AG04450 (cell line): ENCODE measurements at places on chromosomes 7 and 10.

DNA sequence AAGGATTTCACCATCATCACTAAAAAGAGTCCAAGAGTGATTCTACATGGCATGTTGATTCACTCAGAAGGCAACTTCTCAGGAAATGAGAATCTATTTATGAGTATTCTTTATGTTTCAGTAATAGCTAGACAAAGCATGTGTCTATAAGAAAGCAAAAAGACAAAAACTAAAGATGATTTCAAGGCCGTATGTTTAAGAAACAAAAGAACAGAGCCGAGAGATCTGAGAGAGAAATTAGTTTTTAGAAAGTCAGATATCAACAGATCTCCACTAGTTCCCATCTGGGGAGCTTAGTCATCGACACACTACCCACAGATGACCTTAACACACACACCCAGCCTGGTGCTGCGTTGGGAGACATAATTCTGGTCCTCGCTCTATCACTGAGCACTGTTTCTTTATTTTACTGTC, 21.0 kb downstream of the PIP4K2A start:
- DNase-seq = no peak

DNA sequence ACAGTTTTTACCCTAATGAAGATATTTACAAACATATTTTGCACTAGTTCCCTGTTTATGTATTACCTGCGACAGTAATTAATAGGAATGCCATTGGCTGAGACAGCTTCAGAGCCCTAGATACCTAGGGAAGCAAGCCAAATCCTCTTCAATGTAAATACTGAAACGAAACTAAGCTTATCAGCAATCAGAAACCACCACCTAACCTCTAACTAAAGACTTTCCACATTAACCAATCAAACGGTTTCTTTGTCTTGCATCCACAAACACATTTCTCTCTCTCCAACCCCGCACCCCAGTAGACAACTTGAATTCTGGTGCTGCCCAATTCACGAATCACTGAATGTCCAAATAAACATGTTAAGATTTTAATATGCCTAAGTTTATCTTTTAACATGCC, 474.4 kb upstream of the C7orf33 start:
- DNase-seq = no peak

DNA sequence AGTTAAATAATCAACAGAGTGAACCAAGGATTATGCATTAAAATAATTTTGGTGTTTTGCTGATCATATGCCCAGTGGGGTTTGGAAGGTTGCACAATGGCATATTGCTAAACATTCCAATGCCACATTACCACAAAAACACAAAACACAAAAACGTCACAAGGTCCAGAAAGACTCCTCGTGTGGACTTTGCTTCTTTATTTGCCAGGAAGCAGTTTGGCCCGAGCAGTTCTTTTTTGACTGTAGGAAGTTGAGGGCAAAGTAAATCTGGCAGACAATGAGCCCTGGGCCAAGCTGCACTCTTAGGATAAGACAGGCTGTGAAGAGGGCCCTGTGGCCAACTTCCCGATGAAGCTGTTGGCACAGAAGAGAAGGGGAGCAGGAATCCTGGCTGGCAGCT, 39.2 kb upstream of the SLC35B4 start:
- no peak for DNase-seq

- no peak for DNase-seq
Observed at GRCh38 chr7:86768394-86768793, 124.7 kb downstream of the GRM3 start.

DNA sequence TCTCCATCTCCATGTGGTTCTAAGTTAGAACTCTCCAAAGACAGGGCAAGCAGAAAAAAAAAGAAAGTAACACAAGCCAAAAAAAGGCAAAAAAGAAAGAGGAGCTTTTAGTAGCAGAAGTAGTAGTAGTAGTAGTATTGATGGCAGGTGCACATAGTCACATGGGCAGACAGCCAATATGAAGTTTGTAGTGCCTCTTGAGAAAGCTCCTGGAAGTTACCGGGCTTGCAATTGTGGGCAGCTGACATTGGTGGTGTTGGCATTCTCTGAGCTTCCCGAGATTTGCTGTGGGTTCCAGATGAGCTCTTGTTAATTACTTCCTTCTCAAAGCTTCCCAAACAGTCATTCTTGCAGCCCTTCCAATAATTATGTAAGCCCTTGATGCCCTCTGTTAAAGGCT, 1128.5 kb downstream of the TYW1 start:
- no peak for DNase-seq

DNA sequence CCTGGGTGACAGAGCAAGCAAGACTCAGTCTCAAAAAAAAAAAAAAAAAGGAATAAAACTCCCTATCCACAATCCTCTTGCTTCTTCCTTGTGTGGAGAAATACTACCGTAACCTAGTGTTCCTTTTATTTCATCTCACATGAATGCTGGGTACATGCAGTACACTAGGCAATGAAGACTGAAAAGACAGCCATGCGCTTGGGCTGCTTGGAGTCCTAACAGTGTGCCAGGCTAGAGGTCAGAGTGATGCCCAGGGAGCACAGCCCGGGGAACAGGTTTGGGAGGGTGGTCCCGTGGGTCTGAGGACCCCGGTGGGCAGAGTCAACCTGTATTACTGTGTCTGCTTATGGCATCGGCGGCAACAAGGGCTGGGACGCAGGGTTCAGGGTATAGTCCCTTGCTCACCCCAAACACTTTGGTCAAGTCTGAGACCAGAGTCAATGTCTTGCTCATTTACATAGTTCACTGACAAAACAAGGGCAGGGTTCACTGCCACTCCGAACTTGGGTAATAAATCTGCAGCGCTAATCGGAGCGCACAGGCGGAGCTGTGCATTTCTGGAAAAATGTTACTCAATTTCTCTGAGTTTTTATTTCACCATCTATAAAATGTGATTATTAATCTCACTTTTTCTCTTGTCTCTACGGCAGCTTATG, 118.0 kb downstream of the CLEC2L start:
- no peak for DNase-seq

- DNase-seq = no peak
Observed at GRCh38 chr10:83367036-83367435, 772.3 kb upstream of the GHITM start.

DNA sequence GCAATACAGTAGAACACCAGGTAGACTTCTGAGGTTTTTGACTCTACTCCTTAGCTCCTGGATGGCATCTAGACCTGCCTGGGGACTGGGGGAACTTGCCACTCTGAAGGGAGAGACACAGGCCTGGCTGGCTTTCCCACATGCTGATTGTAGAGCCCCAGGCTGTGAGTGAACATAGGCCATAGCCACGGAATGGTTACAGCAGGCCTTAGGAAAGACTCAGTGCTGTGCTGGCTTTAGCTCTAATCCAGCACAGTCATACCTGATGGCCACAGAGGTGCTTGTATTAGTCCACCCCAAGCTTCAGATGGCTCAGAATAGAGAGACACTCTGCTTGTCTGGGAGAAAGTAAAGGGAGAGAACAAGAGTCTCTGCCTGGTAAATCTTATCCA, 35.0 kb upstream of the ARHGAP12 start:
- DNase-seq = no peak

DNA sequence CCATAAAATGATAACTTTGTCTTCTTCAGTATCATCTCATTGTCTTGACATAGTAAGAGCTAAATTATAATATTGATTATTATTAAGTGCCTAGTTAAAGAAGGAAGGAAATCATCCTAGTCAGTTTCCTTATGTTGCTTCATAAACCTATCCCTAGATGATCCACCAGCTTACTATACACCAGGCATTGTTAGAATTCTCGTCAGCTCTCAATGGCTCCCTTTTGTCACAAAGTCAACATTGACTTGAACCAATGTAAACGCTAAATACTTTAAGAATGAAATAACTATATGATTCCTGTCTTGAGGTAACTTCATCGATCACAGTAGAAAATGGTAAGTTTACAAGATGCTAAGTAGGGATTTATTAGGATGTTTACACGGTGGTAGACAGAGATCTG, 1162.9 kb downstream of the CNTNAP2 start:
- DNase-seq = no peak

DNA sequence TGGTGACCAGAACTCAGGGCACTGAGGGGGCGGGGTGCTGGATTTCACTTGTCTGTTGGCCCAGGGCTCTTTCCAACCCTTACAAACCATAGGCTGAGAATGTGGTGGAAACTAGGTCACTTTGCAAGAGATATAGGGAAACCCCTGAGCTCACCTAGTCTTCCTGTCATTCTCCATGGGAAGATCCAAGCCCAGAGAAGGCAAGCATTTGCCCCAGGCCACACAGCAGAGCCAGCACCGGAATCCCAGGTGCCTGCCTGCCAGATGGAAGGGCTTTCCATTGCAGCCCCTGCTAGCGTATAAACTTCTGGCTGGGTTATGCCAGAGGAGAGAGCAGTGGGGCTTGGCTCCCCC, 427 bp downstream of the PYROXD2 start:
- DNase-seq = no peak
